MCF 10A (cell line): ENCODE measurements at places on chromosomes 2 and 18.
A peak's percentile ranks its signal among the peaks of the same experiment; 100 is the strongest.

DNA sequence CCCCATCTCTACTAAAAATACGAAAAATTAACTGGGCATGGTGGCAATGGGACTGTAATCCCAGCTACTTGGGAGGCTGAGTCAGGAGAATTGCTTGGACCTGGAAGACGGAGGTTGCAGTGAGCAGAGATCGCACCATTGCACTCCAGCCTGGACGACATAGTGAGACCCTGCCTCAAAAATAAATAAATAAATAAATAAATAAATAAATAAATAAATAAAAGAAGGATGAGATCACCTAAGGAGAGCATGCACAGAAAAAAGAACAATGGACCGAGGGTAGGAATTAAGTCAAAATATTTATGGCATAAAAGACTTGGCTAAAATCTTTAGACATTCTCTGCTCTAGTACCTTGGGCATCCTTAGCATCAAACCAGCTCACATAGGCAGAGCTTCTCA lies 8.9 kb upstream of the RBMS1 start:
- DNase-seq, result no peak

DNA sequence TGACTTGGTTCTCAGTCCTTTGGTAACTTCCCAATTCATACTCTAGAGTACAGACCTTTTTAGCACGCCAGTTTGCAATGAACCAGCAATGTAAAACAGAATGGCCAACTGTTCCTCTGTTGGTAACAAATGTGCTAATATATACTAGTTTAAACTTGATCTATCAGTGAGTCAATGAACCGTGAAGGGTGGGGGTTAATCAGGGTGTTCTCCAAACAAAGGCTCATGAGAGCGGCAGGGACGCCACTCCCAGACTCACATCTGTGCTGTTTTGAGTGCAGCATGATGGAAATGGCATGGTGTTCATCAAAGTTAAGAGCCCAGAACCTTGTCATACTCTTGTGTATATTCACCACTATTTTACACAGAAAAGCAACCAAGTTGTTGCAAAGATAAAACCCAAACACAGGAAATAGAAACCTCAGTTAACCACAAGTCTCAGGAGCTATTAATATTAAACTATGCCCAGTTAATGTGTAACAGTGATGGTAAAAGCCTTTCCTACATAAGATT lies 70.3 kb downstream of the CERKL start:
- no peak for DNase-seq

GRCh38 chr2:71614976-71615766 lies 161.8 kb downstream of the DYSF start:
- no peak for DNase-seq

DNA sequence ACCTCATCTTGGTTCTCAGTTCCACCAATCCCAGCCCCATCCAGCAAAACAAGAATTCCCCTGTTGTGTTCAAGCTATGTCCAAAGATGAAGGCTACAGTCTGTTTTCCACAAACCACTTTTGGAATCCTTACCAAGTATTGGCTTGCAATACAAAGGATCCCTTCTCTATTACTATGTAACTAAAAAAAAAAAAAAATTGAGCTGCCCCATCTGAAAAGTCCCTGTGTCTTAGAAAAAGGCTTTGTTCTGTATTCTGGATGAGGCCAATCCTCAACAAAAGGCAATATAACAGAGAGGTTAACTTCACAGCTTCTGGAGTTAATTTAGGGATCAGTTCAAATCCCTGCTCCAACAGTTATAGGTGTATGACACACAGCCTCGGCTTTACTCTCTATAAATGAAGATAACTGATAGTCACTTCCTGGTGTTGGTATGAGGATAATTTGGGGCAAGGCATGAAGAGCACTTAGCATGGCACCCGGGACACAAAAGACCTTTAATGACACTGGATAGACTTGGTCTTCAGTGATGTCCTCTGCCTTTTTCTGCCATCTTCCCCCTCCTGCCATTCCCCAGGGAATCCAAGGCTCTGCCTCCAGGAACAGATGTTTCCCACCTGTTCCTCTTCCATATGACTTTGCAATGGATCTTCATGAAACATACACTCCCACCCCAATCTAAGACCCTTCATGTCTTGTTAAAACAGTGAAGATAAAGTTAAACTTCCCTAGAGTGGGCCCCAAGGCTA lies 61.2 kb upstream of the ATL2 start:
- no peak for DNase-seq

DNA sequence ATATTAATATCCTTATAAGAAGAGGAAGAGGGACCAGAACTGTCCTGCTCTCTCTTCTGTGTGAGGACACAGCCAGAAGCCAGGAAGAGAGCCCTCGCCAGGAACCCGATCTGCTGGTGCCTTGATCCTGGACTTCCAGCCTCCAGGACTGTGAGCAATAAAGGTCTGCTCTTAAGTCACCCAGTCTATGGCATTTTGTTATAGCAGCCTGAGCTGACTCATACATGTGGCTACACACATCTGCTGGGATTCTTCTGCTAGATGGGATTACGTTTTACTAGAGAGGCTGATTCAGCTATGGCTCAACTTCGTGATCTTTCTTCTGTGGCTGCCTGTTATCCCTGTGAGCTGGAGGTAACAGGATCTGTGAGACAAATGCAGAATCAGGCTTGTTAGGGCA lies 29.6 kb downstream of the ARL4C start:
- DNase-seq, result no peak

DNA sequence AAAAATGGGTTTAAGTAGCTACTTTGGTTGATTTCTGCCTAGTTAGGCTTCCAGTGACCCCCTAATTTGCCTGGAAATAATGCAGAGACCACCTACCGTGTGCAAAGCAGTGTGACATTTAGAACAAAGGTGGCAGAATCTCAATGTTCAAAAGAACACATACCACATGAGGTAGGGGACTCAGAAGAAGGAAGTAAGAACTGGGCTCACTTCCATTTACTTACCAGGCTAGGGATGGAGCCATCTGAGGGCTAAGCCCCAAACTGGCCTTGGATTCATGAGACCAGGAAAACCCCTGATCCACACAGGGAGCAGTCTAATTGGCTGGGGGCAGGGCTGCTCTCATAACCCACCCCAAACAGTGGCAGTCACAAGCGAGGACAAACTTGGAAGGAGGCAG lies 190.7 kb downstream of the NCKAP5 start:
- no peak for DNase-seq

- DNase-seq, result peak; percentile 10
Measured at GRCh38 chr2:165902934-165903333, 50.6 kb downstream of the TTC21B start.

DNA sequence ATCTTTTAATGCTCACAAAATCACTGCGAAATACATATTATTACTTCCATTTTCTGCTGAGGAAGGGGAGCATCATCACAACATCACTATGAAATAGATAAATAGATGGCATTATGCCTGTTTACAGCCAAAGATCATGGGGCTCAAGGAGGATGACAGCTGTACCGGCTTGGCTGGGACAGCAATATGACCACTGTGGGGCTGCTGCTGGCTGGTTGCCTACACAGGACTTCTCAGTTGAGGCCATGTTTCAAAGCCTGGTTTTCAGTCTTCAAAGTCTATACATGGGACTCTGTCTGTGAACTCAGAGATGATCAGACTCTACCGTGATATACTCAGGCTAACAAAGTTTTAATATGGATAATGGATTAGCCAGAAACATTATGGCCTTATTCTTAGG lies 58.7 kb downstream of the SPATS2L start:
- no peak for DNase-seq

GRCh38 chr2:52079602-52080001 lies 1047.7 kb upstream of the NRXN1 start:
- no peak for DNase-seq

GRCh38 chr2:27962006-27962405 lies 71.5 kb downstream of the BABAM2 start:
- DNase-seq, result peak; percentile 40

DNA sequence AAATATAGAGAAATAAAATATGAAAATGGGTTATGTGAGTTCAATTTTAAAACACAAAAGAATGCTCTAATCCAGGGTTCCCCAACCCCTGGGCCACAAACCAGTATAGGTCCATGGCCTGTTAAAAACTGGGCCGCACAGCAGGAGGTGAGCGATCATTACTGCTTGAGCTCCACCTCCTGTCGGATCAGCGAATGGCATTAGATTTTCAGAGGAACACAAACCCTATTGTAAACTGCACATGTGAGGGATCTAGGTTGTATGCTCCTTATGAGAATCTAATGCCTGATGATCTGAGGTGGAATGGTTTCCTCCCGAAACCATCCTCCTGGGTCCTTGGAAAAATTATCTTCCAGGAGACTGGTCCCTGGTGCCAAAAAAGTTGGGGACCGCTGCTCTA lies 34.7 kb downstream of the TTR start:
- DNase-seq, result no peak

DNA sequence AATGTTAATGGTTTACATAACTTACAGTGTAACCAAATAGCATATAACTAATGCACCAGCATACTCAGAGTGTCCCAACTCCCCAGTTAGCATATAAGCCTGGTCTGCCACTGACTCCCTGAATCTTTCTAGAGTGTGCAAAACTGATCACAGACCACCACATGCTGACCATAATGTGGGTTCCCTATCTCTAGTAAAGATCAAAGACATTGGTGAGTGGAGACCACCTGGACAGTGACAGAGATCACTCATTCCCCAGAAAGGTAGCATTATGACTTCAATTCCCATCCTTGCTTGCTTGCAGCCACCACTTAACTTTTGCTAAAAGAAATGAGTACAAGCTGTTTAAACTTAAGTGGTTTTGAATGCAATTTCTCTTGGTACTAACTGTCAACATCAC lies 39.0 kb downstream of the KANSL1L start:
- no peak for DNase-seq

DNA sequence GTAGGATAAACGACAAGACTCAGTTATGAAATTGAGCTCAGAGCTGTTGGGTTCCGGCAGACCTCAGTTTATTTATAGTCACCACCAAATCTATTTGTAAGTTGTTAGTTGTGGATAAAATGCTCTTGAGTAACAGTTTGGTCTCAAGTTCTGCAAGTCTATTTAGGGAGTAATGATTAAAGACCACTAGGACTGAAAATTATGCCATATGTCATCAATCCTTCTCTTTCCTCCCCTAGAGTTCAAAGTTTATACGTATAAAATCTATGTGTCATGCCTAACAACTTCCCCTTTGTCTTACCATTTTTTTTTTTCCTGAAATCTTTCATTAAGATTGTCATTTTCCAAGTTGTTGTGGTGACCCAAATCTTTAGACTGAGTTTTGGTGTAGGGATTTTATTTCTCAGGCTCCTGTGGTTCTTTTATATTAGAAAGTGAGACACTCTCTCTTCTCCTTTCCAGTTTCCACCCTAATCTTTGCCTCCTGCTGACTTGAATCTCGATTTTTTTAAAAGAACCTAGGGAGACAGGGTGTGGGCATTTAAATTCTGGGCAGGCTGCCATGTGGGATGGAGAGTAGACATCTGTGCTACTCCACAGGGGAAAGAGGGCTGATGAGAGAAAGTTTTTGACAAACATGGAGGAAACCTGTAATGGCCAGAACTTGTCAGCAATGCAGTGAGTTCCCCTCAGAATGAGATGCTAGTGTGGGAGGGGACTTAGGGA lies 51.0 kb downstream of the LAMA3 start:
- DNase-seq, result peak; percentile 65
